ENCODE measurements at places on chromosomes 5 and 9.

- no peaks in the 10 kb centered on the region for H3K27me3 ChIP-seq
- no peak for DNase-seq
- no peak overlapping the region for H3K27ac ChIP-seq
- H3K36me3 ChIP-seq = peaks cover 31% of the 10 kb centered on the region
- peak overlapping the region; percentile 79 for H3K4me3 ChIP-seq
These were observed 640 bp upstream of the DPM2 start for GRCh38 chr9:127938298-127938690.

- peaks cover 16% of the 10 kb centered on the region for H3K4me1 ChIP-seq
- H3K27ac ChIP-seq = no peak overlapping the region
- DNase-seq = no peak
- no peak overlapping the region for H3K4me3 ChIP-seq
These were observed 539.3 kb downstream of the ZNF608 start for GRCh38 chr5:124207118-124207517.

- DNase-seq = no peak
- no peak overlapping the region for H3K27ac ChIP-seq
- no peak overlapping the region for H3K4me3 ChIP-seq
- H3K4me1 ChIP-seq = no peaks in the 10 kb centered on the region
These were observed 10.4 kb upstream of the ANXA1 start for GRCh38 chr9:73141282-73141681.

- H3K27me3 ChIP-seq = no peaks in the 10 kb centered on the region
- no peak for DNase-seq
- H3K4me1 ChIP-seq = no peaks in the 10 kb centered on the region
- H3K27ac ChIP-seq = no peak overlapping the region
These were observed 60.6 kb downstream of the PGM5 start for GRCh38 chr9:68416936-68417564.

All from B cell (primary cell).